ENCODE measurements at places on chromosomes 2 and 18.

- no peak for DNase-seq
These were observed 143.5 kb upstream of the HDAC4 start for GRCh38 chr2:239544143-239544917.

- DNase-seq = no peak
These were observed 145.4 kb downstream of the LPIN1 start for GRCh38 chr2:11891671-11892440.

- no peak for DNase-seq
These were observed 384.7 kb upstream of the ACVR2A start for GRCh38 chr2:147460155-147460554.

DNA sequence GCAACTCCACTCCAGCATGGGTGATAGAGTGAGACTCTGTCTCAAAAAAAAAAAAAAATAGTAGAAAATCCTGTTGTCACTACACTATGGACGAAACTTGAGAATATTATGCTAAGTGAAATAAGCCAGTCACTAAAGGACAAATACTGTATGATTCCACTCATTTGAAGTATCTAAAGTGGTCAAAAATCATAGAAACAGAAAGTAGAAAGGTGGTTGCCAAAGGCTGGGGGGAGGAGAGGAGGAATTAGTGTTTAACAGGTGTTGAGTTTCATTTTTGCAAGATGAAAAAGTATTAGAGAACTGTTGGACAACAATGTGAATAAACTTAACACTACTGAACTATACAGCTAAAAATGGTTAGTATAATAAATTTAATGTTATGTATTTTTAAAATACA lies 18.8 kb upstream of the RMP24 start:
- no peak for DNase-seq

GRCh38 chr2:55887351-55887750 lies 36.2 kb downstream of the EFEMP1 start:
- no peak for DNase-seq

- DNase-seq = no peak
These were observed 429.4 kb downstream of the ERBB4 start for GRCh38 chr2:212109217-212109616.

DNA sequence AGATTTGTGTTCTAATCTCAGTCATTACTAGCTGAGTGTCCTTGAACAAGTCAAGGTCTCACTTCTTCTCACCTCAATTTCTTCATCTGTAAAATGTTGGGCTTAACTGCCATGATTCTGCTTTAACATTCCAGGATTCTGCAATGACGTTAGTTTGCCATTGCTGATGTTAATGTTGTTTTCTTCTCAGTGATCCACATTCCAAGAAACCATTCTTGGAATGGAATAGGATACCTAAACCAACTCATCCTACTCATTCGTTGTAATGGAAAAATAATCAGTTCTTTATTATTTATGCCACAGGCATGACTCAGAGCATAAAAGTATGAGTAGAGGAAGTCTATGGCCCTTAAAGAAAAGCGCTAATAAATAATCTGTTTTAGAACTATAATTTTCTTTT lies 140.2 kb upstream of the ETAA1 start:
- no peak for DNase-seq

Data from mesothelial cell of epicardium (in vitro differentiated cells).